ENCODE measurements at places on chromosomes 12 and 14.

GRCh38 chr12:102053062-102053349, 8.8 kb downstream of the WASHC3 start:
- DNase-seq: no peak

GRCh38 chr12:119684711-119685369, 16.9 kb downstream of the PRKAB1 start:
- DNase-seq: no peak

- DNase-seq: no peak
Observed at GRCh38 chr12:9319842-9320173, 111.6 kb upstream of the PZP start.

GRCh38 chr14:96077983-96078624, 38.9 kb downstream of the C14orf132 start:
- no peak for DNase-seq

DNA sequence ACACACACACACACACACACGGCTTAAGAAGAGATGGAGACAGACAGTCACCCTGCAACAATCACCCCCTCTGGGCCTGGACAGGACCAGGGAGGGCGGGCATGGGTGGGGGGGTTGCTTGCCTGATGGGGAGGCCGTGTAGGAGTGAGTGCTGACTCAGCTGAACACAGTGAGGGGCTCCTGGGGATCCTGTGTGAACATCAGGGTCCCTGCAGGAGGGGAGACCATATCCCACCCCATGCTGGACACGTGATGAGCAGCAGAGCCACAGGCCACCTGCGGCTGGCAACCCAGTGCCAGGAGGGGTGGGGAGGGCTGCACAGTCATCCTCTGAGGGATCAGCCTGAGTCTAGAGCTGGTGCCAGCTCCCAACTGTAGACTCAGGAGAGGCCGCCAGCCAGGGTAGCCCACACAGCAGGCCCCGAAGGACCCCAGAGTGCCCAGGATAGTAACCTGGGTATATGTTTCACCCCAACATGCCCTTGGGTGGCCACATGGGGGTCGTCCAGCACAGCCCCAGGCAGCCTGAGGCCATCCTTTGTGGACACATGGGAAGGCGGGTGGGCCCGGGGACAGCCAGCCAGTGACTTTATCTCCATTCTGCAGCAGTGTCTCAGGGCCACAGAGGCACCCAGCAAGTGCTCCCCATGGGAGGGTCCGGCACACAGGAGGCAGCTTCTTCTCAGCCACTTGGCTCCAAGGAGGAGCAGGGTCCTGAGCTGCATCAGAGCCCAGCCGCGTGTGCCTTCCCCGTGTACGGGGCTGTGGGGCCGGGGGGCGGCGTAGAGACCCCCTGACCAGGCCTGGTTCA, 73.7 kb upstream of the SFSWAP start:
- no peak for DNase-seq

DNA sequence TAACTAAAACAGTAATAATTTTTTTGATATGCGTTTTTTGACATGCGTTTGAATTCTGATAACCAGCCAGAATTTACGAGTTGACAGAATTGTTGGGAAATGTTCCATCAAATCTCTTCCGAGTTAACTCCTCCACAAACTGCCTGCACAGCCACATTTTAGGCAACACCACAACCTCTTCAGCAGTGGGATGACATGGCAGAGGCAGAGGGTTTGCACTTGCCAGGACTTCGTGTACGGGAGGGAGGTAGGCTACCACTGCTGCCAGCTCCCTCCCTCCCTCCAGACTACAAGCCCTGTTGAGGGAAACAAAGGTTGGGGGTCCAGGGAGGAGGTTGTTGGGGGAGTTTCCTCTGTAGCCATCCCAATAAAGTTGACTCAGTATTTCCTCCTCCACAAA, 14.5 kb upstream of the ACTR6 start:
- no peak for DNase-seq

Data from NCI-H1092 (cell line).